ENCODE measurements at places on chromosomes 6 and 20. TPM values are rescaled to one million over a fixed set of nuclear protein-coding genes. Genes with fewer than 3 reads are reported as not detected.

GRCh38 chr6:42204768-42205282, 10.1 kb upstream of the GUCA1B start:
- no peaks in the 10 kb centered on the region for H3K27me3 ChIP-seq
- no peak for DNase-seq
- H3K4me3 ChIP-seq, result no peak overlapping the region
- peaks cover 61% of the 10 kb centered on the region for H3K36me3 ChIP-seq

DNA sequence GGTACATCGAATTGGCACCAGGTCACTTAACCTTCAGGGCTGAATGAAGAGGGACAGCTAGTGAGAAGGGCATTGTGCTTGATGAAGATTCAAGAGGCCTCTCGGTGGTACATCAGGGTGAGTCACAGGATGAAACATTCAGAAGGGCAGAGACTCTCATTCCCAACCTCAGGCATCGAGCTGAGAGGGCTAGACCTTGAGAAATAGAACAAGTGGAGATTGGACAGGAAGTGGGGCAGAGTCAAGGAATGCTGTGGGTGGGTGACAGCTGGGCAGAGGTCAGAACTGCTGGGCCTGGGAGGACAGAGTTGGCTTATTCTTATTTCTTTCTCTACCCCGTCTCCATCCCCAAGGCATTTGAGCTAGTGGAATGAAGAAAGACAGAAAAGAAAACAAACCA, 126.0 kb downstream of the SCML4 start:
- DNase-seq, result no peak
- no peak overlapping the region for H3K27ac ChIP-seq
- peaks cover 21% of the 10 kb centered on the region for H3K27me3 ChIP-seq
- no peaks in the 10 kb centered on the region for H3K36me3 ChIP-seq
- no peaks in the 10 kb centered on the region for H3K4me1 ChIP-seq

DNA sequence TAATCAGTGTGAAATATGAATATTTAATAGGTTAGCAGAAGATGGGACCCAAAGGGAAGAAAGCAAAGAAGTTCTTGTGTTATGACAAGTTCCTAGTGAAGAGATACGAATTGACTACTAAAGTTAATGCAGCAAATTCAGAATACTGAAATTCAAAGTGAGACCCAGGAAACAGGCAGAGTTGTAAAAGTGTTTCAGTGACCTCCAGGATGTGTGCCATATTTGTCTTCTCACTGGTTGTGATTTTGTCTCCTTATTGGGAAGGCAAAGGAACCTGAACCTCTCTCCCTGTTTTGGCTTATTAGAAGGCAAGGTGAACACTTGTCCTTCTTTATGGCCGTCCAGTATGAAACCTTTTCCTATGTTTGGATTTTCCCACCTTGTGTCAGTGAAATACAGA, 51.8 kb upstream of the DTNBP1 start:
- H3K27ac ChIP-seq, result no peak overlapping the region
- H3K36me3 ChIP-seq, result no peaks in the 10 kb centered on the region
- H3K4me3 ChIP-seq, result no peak overlapping the region
- no peaks in the 10 kb centered on the region for H3K4me1 ChIP-seq

- no peaks in the 10 kb centered on the region for H3K4me1 ChIP-seq
- no peaks in the 10 kb centered on the region for H3K27me3 ChIP-seq
- no peak overlapping the region for H3K4me3 ChIP-seq
- no peak for DNase-seq
These were observed 82.5 kb upstream of the PDE10A start for GRCh38 chr6:165745492-165745891.

DNA sequence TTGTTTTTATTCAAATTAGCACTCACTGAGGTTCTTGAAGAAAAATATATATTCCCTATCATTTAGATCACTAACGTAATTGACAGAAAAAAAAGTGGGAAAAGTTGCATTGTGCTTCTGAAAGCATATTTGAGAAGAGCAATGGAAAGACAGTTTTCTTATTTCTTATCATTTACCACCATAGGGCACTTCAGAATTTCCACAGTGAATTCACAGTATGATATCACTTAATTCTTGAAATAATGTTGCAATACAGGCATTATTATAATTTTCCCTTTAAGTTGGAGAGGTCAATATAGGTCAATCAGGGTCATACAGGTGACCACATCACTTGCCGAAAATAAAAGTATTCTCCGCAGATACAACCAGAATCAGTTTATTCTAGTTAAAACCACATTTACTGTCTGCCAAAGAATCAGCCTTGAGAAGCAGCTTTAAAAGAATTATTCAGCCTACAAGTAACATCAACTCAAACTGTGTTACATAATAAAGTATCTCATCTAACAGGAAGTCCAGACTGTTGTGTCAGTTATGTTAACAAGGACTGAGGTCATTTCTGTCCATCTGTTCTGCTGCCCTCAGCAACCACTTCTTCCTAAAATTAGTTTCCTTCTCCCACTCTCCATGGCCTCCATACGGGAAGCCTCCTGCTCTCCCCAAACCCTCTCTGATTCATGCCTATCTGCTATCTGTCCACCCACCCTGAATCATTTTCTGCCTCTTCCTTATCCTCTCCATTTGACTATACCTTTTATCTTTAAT, 121.2 kb downstream of the SIM1 start:
- H3K27ac ChIP-seq, result no peak overlapping the region
- no peaks in the 10 kb centered on the region for H3K27me3 ChIP-seq
- H3K36me3 ChIP-seq, result no peaks in the 10 kb centered on the region
- DNase-seq, result no peak

DNA sequence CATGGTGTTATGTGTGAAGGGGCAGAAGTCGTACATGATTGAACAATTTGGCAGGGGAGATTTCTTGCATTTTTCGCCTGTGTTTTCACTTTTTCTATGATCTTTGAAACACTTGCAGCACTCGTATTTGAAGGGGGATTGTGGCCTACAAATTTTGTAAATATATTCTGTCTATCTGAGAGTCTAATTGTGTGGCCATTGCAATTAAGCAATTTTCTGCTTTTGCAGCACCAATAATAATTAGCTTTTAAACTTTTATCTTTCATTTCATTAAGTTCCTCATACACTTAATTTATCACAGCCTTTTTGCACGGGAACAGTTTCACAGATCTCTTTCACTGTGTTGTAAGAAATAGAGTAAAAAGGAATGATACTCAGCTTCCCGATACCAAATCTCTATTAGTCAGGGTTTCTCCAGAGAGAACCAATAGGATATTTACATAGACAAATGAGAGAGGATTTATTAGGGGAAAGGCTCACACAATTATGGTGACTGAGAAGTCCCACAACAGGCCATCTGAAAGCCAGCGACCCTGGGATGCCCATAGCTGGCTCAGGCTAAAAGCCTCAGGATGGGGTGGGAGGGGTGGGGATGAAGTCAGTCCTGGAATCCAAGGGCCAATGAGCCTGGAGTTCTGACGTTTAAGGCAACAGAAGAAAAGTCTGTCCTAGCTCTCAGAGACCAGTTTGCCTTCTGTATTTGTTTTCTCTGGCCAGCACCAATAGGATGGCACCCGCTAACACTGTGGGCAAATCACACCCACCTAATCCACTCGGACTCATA, 58.3 kb downstream of the KIF6 start:
- no peaks in the 10 kb centered on the region for H3K4me1 ChIP-seq
- no peak overlapping the region for H3K4me3 ChIP-seq
- H3K36me3 ChIP-seq, result no peaks in the 10 kb centered on the region
- no peak overlapping the region for H3K27ac ChIP-seq
- no peak for DNase-seq

DNA sequence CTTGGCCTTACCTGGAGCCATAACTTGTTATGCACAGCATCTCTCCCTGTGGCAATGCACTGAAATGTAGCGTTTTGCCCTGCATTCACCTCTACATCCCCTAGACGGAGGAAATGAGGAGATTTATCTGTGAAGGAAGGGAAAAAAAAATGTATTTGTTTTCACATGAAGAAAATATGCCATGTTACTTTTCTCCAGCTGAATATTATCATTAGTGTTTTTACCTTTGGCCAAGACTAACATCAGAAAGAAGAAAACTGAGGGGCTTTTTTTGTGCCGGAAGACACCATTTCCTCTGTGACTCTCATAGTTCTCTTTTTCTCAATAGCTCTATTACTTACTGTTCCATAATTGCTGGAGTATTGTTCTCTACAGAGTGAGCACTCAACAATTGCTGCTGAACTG, 280.4 kb downstream of the PTPRK start:
- no peaks in the 10 kb centered on the region for H3K4me1 ChIP-seq
- H3K36me3 ChIP-seq, result no peaks in the 10 kb centered on the region
- no peaks in the 10 kb centered on the region for H3K27me3 ChIP-seq
- H3K4me3 ChIP-seq, result no peak overlapping the region
- no peak overlapping the region for H3K27ac ChIP-seq

GRCh38 chr20:44843876-44844275, 33.5 kb upstream of the RIMS4 start:
- no peaks in the 10 kb centered on the region for H3K4me1 ChIP-seq
- no peak overlapping the region for H3K4me3 ChIP-seq
- H3K27ac ChIP-seq, result no peak overlapping the region

GRCh38 chr6:148934539-148934938, 187.7 kb downstream of the UST start:
- DNase-seq, result no peak
- 0 out of 2 replicates have a peak, but pooled peaks cover 4% of the 10 kb centered on the region for H3K27me3 ChIP-seq
- H3K4me1 ChIP-seq, result no peaks in the 10 kb centered on the region
- H3K36me3 ChIP-seq, result no peaks in the 10 kb centered on the region

GRCh38 chr6:37607944-37608343, 89.7 kb downstream of the MDGA1 start:
- H3K36me3 ChIP-seq, result no peaks in the 10 kb centered on the region
- H3K27ac ChIP-seq, result no peak overlapping the region
- peaks cover 45% of the 10 kb centered on the region for H3K27me3 ChIP-seq
- no peak for DNase-seq
- no peaks in the 10 kb centered on the region for H3K4me1 ChIP-seq

DNA sequence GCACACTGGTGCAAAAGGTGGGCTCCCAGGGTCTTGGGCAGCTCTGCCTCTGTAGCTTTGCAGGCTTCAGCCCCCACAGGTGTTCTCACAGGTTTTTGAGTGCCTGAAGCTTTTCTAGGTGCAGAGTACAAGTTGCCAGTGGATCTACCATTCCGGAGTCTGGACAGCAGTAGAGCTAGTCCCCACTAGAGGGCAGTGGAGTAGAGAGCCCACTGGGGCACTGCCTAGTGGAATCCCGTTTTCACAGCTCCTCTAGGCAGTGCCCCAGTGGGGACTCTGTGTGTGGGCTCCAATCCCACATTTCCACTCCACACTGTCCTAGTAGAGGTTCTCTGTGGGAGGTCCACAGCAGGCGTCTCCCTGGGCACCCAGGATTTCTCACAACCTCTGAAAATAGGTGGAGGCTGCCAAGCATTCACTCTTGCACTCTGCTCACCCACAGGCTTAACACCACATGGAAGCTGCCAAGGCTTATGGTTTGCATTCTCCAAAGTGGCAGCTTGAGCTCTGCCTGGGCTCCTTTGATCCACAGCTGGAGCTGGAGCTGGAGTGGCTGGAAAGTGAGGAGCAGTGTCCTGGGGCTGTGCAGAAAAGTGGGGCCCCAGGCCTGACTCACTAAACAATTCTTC, 86.3 kb upstream of the PROKR2 start:
- H3K27ac ChIP-seq, result no peak overlapping the region
- no peak overlapping the region for H3K4me3 ChIP-seq
- no peaks in the 10 kb centered on the region for H3K27me3 ChIP-seq
- no peaks in the 10 kb centered on the region for H3K4me1 ChIP-seq
- no peaks in the 10 kb centered on the region for H3K36me3 ChIP-seq
- peak; percentile 23 for DNase-seq

BFSP1 gene
- total RNA-seq, result 0.40 TPM

LPA gene
- 0.18 TPM for total RNA-seq

KIF6 gene
- not detected for total RNA-seq

CD83 gene
- total RNA-seq, result 3.2 TPM

Data from K562 (cell line).